ENCODE measurements at places on chromosomes 6 and 20.

GRCh38 chr6:158460602-158461169 lies 99.2 kb upstream of the TMEM181 start:
- DNase-seq = no peak

DNA sequence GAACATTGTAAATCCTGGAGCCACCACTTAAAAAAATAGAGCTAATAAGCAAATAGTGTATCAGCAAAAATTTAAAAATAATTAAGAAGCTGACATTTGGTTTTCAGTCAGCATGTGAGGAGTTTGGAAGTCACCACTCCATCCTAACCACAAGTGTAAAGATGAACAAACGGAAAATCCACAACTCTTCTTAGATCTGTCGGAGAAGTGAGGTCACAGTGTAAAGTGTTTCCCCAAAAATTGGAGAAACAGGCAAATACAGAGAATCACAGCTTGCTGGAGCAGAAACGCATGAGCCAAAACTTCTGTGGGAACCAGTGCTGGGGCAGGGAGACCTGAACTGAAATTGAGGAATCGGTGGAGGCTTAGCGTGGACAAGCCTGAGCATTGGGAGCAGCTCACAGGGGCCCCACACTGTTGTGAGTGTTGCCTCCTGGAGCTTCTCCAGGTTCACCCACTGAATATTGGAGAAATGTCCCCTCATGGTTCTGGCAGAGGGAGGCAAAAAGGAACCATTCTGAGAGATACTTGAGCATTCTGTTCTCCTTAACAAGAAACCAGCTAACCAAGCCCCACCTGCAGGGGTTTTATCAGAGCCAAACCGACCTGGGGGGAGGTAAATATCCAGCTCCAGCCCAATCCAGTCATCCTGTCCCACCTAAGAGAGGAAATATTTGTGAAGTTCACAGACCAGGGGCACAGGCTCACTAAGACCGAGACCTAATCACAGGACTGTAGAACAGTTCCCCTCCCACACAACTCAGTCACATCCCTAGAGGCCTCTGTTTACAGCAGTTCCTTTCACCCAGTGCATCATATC lies 192.0 kb downstream of the ERMARD start:
- no peak for DNase-seq

GRCh38 chr20:44768256-44768655 lies 22.6 kb downstream of the KCNK15 start:
- DNase-seq = no peak

DNA sequence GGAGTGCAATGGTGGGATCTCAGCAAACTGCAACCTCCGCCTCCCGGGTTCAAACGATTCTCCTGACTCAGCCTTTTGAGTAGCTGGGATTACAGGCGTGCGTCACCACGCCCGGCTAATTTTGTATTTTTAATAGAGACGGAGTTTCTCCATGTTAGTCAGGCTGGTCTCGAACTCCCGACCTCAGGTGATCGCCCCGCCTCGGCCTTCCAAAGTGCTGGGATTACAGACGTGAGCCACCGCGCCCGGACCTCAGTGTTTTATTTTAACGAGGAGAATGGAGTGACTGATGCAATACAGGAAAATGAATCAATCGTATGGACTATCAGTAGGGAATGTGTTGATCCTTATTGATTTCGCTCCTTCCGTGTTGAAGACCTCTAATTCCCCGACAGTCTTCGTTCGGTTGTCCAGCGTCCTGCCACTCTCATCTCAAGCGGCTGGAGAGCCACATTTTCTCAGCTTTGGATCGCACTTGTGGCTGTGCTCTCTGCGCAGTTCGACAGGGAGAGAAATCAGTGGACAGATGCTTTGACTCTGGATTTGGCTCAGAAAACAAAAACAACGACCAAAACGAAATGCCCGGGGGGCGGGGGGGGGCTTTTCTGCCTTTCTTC lies 166.2 kb downstream of the TRIM27 start:
- DNase-seq = no peak

- DNase-seq = no peak
Measured at GRCh38 chr20:9392892-9393857, 121.2 kb upstream of the LAMP5 start.

DNA sequence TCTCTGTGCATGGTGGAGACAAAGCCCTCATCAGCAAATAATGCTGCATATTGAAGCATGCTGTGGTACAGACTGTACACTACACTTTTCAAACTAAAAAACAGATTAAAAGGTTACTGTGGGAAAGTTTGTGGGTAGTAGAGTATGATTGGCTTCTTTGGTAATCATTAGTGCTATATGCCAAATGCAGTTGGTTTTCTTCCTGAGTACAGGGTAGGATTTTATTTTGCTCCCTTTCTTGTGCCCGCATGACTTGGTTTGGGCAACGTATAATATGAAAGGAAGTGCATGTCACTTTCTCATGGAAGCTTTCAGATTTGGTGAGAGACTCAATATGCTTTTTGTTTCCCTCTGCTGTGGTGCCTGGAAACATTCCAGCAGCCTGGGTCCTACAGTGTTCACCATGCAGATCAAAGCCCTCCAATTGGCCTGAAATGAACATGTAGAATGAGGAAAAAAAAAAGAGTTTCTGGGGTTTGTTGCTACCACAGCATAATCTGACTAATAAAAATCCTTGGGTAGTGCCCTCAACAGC lies 270.7 kb upstream of the ADGRB3 start:
- no peak for DNase-seq

DNA sequence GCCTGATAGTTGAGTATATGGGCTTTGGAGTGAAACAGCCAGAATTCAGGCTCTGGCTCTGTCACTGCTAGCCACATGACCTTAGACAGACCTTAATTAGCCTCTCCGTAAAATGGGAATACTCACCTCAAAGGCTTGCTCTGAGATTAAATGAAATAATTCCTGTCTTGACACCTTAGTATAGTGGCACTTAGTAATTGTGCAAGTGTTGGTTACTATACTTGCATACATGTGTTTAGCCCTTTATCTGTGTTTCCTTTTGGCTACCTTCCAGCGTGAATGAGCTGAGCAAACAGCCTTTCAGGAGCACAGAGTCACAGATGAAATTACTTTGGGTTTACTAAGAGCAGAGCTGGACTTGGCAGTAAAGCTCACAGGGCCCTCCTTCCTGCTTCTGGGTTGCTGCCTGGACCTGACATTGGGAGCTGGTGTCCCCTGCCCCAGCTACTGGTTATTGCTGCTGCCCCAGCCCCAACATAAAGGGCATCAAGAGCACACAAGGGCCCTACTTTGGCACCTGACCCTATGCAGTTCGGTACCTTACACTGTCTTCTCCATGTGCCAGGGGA lies 32.8 kb downstream of the CD164 start:
- no peak for DNase-seq

- no peak for DNase-seq
Measured at GRCh38 chr6:169931261-169931660, 179.8 kb downstream of the ERMARD start.

- no peak for DNase-seq
Measured at GRCh38 chr6:89951574-89952104, 57.4 kb downstream of the GJA10 start.

DNA sequence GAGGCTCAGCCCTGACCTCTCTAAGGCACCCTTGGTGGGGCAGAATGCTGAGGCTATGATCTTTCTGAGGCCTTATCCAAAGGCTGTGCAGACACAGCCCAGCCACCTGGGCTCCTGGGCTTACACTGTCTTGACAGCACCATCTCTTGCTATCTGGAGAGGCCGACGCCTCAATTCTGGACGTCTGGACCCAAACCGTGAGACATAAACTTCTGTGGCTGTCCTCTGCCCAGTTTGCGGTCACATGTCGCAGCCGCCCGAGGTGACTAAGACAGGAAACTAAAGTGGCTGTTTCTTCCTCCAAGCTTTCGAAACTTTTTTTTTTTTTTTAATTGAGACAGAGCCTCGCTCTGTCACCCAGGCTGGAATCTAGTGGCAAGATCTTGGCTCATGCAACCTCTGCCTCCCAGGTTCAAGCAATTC lies 49.3 kb downstream of the PRR18 start:
- DNase-seq = no peak

GRCh38 chr6:20777801-20778200 lies 243.5 kb downstream of the CDKAL1 start:
- no peak for DNase-seq

GRCh38 chr6:21748343-21749056 lies 154.9 kb downstream of the SOX4 start:
- no peak for DNase-seq

- DNase-seq = no peak
Measured at GRCh38 chr20:10005885-10006284, 28.9 kb upstream of the ANKEF1 start.

- DNase-seq = no peak
Measured at GRCh38 chr6:157539421-157539822, 158.4 kb downstream of the ZDHHC14 start.

- no peak for DNase-seq
Measured at GRCh38 chr6:5050009-5050408, 35.1 kb upstream of the PPP1R3G start.

- DNase-seq = no peak
Measured at GRCh38 chr20:38278763-38279162, 18.2 kb upstream of the KIAA1755 start.

DNA sequence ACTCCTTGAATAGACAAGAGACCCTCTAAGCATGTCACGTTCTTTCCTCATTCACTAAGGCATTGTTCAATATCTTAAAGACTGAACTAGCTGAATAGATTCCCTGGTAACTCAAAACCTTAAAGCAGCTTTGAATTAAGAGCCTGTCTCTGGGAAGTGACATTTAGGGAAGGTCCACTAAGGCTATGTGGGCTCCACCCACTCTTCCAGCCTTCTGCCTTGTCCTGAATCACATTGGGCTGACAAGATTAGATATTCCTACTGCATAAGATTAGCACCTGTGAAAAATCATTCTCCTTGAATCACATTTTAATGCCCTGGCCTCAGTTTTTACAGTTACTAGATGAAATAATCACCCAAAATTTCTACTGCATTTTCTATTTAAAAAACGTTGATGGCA lies 36.3 kb downstream of the CLIC5 start:
- no peak for DNase-seq

- no peak for DNase-seq
Measured at GRCh38 chr6:95266537-95267258, 310.6 kb upstream of the MANEA start.

GRCh38 chr20:18263723-18264122 lies 24.6 kb upstream of the ZNF133 start:
- DNase-seq = no peak

DNA sequence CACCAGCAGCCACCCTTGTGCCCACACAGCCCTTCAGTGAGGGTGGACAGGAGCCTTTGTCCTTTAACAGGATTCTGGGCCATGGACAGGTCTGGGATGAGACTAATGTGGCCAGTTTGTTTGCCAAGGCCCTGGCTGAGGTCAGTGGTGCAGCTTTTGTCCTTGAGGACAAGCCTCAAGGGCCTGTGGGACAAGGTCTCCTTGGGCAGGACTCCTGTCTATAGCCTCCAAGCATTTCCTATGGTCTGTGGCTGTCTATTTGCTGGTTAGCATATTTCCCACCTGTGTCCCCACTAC lies 44.1 kb downstream of the SUN5 start:
- DNase-seq = no peak

DNA sequence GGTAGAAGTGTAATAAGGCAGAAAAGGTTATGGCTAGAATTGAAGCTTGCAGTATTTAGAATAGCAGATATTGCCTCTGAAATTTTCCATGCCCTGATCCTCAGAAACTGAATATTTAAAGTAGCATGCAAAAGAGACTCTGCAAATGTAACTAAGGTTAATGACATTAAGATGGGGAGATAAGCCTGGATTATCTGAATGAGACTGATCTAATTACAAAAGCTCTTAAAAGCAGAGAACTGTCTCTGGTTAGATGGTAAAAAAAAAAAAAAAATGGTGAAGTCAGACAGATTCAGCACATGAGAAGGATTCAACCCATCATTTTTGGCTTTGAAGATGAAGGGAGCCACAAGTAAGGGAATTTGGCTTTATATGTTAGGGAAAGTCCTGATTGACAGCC lies 503.7 kb upstream of the IRAK1BP1 start:
- DNase-seq = no peak

- DNase-seq = no peak
Measured at GRCh38 chr20:4068708-4069107, 53.4 kb upstream of the RNF24 start.

Measured in GM18507 (cell line).